Fibroblast of the aortic adventitia (primary cell): ENCODE measurements at places on chromosomes 5 and 9.
A peak's percentile ranks its signal among the peaks of the same experiment; 100 is the strongest.

DNA sequence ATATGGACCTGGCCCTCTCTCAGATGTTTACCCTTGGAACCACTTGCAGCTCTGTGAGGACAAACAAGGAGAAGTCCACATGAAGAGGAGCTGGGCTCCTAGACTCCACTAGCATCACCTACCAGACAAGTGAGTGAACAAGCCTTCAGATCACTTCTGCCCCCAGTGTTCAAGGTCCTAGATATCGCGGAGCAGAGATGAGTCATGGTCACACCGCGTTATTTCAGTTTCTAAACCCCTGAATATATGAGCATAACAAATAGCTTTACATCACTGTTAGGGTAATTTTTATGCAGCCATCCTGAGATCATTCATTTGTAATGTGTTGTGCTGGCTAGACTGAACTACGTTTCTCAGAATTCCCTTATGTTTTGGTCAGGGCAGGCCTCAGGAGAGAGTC is 77.0 kb upstream of the DAP start:
- DNase-seq: no peak

DNA sequence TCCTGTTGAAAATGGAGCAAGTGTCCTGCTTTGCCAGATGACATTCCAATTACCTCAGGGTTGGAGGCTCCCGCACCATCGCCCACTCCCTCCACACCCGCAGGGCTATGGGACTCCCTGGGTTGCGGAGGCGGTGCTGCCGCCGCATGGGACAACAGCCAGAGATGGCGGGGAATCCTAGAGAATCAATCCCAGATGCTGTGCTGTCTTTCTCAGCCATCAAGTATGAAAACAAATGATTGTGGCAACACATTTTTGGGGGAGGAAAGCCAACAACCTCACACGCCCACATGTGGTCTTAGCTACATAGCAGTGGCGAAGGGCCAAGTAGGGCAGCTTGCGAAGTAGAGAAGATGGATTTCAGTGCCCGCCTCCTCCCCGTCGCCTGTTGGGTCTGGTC is 46.7 kb downstream of the IL31RA start:
- peak; percentile 97 for DNase-seq

DNA sequence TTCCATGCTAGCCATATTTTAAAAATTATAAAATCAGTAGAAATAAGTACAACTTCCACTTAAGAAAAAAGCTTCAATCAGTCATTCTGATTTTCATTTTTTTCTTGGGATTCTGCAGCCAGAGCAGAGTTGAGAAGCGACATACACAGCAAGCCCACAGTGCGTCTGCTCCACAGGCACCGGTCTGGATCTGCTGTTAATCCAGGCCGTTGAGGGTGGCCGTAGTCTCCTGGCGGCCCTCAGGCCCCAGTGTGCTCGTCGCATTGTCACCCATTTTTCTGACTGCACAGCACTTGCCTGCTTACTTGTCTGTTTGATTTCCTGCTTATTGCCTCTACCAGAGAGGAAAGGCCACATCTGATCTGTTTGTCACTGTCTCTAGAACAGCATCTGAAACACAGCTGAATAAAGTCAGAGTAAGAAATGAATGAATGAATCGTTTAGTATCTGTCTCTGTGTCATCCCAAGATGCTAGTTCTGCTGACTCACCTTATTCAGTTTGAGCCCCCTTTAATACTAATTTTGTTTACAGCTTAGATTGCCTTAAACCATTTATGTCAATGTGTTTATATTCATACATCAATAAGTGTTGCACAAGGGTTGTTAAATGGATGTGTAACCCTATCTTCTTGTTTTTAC is 11.6 kb upstream of the ASPN start:
- no peak for DNase-seq

- DNase-seq: peak; percentile 81
Measured at GRCh38 chr9:16062542-16063240, 509.8 kb downstream of the CCDC171 start.

DNA sequence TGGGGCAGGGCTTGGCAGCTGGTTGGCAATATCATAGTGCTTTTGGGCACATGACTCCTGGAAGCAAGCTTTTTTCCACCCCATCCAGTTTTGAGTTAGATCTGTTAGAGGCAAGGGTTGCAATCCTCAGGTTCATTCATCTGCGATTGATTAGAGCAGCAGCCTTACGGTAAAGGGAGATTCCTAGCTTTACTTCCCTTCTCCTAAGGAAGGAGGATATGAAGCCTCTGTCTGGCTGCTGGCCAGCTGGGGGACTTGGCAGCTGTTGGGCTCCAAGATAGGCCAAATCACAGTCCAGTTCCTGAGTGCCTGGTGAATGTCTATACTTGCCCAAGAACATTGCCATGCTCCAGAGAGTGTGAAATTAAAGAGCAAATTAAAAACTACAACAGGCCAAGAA is 113.4 kb upstream of the CCNH start:
- no peak for DNase-seq

DNA sequence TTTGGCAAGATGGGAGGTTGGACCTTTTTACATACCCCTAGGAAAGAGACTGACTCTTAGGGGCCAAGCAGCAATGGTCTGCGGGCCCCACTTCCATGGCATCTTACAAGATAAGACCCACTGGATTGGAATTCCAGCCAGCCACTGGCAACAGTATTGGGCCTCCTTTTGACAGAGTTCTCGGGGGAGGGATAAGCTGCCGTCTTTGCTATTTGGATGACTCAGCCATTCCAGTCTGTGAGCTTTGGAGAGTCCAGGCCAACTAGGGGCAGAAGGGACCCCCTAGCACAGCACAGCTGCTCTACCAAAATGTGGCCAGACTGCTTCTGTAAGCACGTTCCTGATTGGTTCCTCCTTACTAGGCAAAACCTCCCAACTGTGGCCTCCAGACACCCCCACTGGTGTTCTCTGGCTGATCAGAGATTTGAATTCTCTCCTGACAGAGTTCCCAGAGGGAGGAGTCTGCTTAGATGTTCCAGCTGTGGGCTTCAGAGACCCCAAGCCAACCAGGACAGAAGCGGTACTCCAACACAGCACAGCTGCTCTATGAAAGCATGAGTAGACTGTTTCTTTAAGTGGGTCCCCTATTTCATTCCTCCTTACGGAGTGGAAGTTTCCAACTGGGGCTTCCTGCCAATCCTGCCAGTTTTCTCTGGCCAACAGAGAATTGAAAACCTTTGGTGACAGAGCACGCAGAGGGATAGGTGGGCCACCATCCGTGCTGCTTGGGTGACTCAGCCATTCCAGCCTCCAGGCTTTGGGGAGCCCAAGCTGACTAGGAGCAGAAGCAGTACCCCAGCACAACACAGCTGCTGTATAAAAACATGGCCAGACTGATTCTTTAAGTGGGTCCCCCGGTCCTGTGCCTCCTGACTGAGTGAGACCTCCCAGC is 672.1 kb upstream of the RIOK2 start:
- DNase-seq: peak; percentile 72

DNA sequence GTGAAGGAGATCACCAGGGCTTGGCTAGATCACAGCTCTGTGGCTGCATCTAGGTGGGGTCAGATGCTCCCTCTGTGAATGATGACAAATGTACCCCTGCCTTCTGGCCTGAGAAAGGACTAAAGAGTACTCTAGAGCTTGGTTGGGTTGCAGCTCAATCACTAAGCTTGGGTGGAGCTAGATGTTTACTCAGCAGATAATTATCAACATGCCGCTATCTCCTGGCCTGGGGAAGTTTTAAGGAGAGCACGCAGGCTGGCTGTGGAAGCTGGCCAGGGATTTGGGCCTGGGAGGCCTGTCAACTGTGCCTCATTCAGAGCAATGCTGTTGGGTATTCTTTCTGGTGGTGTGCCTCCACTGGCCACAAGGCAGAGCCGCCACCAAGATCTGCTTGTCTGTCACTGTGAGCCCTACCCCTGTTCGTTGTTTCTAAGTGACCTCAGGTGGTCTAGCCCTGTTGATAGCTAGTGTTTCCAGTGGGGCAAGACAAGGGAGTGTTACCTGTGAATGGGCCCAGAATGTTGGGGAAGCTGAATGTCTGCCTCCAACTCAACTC is 181.7 kb downstream of the ADGRV1 start:
- no peak for DNase-seq

DNA sequence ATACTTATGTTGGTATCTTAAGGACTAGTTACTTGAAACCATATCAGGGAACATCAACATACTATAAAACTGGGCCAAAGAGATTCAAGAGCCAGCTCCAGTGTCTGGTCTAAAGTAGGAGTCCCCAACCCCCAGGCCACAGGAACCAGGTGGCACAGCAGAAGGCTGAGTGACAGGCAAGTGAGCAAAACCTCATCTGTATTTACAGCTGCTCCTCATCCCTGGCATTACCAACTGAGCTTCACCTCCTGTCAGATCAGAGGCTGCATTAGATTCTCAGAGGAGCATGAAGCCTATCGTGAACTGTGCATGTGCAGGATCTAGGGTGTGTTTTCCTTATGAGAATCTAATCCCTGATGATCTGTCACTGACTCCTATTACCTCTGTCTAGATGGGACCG is 581.6 kb upstream of the CDH9 start:
- DNase-seq: no peak

GRCh38 chr9:126342621-126343031 is 16.0 kb downstream of the MVB12B start:
- DNase-seq: no peak

GRCh38 chr5:44387406-44387805 is 1.8 kb downstream of the FGF10 start:
- no peak for DNase-seq

GRCh38 chr5:139646912-139647505 is 1.1 kb upstream of the CXXC5 start:
- DNase-seq: no peak
